Stimulated activated CD8-positive, alpha-beta memory T cell treated with anti-CD3 and anti-CD28 coated beads, Interleukin-4, amount 100 ng/mL, for 4 hours (primary cell): ENCODE measurements at places on chromosomes 11 and 22.

- DNase-seq, result no peak
Measured at GRCh38 chr22:40758390-40758789, 60.8 kb downstream of the SLC25A17 start.

DNA sequence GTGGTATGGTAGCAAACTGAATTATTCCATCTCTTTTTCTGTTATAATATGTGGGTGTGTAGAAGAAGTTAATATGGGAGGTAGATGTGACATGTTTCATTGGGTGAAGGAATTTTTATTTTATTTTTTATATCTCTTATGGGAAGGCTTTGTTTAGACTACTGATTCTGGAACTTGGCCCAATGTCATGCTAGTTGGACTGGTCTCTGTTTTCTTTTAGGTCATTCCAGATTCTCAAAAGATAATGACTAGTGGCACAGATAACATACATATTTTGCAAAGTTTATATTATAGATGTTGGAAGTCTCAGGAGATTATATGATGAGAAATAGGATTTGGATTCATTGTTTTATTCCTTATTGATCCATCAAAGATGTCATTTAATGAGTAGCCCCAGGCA lies 1.3 kb upstream of the OOSP3 start:
- no peak for DNase-seq

DNA sequence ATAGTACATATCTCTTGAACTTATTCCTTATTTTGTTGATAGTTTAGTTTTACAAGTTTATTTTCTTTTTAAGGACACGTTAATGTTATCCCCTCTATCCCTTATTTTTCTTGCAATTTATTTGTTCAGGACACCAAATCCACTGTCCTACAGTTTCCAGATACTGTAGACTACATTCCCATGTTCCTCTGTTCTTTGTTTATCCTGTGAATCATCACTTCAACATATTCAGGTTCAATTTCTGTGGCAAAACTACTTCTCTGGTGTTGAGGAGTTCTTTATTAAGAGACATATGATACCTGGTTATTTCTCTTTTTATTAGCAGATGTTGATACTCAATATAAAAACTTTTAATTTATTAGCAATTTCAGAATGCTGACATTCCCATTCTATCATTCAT lies 72.8 kb upstream of the CLNS1A start:
- DNase-seq, result no peak

- no peak for DNase-seq
Measured at GRCh38 chr11:73168925-73169579, 26.9 kb upstream of the FCHSD2 start.

- DNase-seq, result no peak
Measured at GRCh38 chr11:108160970-108161566, 39.7 kb downstream of the ACAT1 start.

- DNase-seq, result no peak
Measured at GRCh38 chr22:22907551-22908494, 20.2 kb downstream of the IGLL5 start.

DNA sequence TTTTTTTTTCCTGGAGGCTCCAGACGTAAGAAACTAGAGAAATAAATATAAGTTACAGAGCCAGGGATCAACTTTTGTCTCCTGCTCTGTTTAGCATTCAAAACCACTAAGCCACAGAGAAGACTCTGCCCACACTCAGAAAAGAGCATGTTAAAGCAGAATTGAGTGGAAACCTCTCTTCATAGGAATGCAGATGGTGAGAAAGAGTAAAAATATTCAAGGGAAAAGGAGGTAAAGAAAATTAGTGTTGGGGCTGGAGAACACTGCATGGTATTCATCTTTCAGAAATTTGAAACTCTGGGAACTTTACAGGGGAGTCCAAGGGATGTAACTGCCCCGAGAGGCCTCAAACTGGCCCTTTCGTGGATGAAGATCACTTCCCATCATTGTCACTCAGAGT lies 65.1 kb downstream of the CLMP start:
- no peak for DNase-seq

GRCh38 chr11:9574622-9575259 lies 1.3 kb downstream of the WEE1 start:
- DNase-seq, result no peak

DNA sequence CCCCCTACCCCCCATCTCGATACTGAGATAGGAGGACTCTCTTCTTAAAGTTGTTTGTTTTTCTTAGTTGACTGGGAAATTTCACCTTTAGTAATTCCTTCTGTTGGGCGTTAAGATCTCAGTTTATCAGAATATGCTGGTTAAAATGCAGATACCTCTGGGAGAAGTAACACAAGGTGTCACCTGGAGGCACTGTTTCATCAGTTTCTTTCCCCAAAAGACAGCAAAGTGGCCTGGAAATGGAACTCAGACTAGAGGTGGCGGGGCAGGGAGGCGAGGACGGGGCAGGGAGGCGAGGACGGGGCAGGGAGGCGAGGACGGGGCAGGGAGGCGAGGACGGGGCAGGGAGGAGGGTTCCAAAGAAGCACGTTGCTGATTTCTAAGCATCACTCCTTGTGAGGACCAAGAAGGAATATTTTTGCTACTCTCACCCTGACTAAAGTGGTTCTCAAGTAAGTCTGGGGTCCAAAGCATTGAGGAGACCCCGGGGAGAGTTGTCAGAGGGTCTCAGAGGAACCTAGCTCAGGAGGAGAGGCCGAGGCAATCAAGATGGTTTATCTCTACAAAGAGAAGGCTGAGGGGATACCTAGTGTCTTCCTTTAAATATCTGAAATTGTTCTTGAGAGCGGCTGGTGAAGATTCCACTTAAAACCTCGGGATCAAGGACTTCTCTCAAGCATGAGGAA lies 147.0 kb upstream of the B3GAT1 start:
- DNase-seq, result no peak

DNA sequence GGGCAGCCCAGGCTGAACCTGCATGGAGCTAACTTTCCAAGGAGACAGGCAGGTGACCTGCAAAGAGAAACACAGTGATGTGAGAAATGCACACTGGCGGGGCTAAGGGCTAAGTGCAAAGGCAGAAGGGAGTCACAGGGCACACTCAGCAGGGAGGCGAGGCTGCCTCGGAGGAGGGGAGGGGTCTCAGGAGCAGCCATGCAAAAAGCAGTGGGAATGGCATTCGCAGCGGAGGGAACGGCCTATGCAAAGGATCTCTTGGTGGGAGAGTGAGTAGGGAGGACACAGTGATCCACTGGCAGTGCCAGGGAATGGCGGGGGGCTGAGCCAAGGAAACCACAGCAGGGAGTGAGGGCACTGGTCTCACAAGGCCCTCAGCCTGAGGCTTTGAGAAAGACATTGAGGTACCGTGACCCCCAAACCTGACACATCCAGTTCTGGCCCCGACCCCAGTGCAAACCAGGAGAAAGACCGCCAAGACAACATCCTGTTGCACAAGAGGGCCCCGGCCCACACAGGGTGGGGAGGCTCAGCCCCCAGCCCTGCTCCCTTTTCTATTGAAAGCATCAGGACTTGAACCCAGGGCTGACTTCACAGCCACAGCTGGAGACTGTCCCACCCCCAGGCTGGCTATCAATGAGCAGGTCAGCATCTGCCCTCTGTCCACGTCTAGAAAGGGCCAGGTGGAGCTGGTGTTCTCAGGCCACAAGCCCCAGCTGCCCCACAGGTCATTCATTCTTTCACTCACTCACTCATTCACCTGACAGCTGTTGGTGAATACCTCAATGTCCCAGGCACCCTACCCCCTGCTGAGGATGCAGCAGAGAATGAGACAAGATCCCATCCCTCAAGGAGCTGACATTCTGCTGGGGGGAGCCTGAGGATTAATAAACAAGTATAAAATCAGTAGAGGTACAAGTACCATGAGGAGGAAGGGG lies 50.7 kb downstream of the IGLL1 start:
- DNase-seq, result no peak

DNA sequence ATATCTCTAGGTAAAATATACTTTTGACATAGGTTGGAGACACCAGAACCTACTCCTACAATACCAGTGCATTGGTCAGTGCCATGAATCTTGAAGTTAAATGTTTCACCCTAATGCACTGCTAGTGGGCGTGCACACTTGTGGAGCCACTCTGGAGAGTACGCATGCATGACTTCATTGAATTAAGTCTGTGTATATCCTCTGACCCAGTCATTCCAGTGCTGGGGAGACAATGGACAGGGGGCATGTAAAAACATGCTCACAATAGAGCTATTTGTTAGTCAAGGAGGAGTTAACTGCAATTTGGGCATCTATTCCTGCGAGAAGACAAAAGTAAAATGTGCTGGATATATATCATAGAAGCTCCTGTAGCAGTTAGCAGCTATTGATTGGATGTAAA lies 335.4 kb upstream of the NCAM1 start:
- no peak for DNase-seq

GRCh38 chr11:44301564-44302271 lies 8.2 kb downstream of the ALX4 start:
- no peak for DNase-seq

DNA sequence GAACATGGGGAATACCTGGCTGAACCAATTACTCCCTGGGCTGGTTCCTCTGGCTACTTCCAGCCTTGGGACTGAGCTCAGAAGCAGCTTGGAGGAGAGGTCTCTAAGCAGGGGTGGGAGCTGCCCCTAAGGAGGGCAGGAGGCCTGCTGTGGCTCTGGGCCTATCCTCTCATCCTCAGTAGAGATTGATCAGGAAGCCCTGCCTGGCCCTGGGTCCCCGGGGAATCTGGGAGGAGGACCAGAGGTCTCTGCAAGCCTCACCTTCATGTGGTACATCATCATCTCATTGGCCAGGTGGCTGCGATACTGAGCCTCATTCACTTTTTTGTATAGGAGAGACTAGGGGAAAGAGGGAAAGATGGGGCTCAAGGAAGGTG lies 91.1 kb downstream of the PDE2A start:
- DNase-seq, result no peak

GRCh38 chr11:108729227-108729871 lies 64.5 kb downstream of the DDX10 start:
- DNase-seq, result no peak

- DNase-seq, result no peak
Measured at GRCh38 chr11:17898782-17899181, 114.1 kb downstream of the SERGEF start.

- DNase-seq, result no peak
Measured at GRCh38 chr11:69355346-69355940, 61.5 kb downstream of the MYEOV start.

DNA sequence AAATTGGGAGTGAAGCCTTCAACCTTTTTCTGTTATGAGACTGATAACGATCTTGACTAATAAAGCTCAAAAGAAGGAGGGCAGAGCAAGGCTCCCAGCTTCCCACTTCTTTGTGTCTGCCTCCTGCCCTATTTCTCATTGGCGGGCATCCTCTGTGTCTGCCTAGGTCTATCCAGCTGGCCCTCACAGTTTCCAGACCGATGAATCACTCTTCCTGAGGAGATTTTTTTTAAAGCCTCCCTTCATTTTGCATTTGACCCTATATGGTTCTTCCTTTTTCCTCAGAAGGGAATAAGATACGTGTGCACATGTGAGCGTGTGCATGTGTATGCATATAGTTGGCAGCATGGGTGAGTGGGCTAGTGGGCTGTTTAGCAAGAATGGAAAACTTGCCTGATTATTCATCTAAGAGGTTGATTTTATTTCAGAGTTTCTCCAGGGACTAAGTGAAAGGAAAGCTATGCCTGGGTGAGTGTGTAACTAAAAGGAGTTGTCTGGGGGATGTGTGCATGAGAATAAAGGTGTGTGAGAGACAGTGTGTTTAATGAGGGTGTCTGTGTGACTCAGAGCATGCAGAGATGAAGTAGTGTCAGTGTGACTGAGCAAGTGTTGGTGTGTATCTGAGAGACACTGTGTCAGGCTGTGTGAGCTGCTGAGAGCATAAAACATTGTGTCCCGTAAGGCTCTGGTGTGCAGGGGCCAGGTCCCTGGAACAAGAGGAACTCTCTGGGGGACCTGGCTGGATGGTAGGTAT lies 12.2 kb downstream of the PHLDB1 start:
- DNase-seq, result no peak

DNA sequence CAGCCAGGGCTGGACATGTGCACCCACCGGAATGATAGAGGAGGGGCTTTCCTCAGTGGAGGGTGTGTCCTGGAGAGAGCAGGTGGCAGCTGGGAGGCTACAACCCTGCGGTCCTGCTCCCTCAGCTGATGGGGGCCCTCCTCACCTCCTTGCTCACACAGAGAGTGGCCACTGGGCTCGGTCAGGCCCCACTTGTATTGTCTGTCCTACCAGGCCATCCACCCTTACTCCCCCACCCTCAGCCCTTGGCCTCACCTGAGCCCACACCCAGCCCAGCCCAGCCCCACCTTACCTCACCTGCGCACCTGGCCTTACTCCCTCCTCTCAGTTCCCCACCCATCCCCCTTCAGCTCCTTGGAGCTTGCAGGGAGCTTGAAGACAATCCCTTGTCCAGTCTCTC lies 3.1 kb downstream of the TRPM5 start:
- DNase-seq, result no peak

DNA sequence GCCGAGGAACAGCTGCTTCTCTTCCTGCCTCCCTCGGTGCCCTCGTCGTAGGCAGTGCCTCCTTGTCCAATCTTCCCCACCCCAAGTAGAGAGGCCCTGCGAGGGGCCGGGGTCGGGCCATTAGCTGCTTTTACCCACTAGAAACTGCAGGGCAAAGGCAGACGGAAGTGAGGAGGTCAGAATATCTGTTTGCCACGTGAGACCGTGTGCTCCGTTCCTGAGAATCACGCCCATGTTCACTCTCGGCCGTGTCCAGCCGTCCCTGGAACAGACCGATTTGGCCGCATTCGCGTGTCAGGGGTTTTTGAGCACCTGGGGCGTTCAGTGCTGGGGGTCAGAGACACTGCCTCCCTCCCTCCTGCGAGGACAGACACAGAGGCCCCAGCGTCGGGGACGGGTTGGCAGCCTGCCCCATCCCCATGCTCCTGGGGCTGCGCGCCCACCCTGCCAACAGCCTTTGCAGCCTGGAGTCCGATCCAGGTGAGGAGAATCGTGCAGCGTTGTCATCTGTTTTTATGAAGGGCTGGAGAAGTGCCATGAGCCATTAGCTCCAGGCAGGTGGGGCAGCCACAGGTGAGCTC lies 982.2 kb downstream of the BRD1 start:
- no peak for DNase-seq

- DNase-seq, result no peak
Measured at GRCh38 chr11:30348035-30348434, 25.1 kb downstream of the ARL14EP start.

GRCh38 chr11:125201525-125202141 lies 37.1 kb downstream of the PKNOX2 start:
- DNase-seq, result no peak

DNA sequence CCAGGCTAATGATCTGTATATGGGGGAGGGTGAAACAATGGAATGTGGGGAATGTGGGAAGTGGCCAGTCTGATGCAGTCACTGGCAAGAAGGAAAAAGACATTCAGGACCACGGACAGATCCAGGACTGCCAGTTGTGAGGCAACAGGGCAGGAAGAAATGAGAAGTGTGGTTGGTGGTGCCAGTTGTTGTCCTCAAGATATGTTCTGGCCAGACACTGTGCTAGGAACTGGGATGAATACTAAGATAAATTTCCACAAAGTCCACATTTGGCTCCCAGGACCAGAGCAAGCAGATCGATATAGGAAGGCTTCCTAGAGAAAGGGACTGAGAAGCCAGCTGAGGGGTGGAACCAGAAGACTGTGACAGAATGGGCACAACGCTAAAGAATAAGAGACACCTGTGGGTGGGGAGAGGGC lies 6.8 kb upstream of the TPBGL start:
- DNase-seq, result no peak

GRCh38 chr11:67406969-67407687 lies 3.2 kb downstream of the TBC1D10C start:
- DNase-seq, result no peak
